GM23248 (cell line): ENCODE measurements at places on chromosomes 4 and X.
A peak's percentile ranks its signal among the peaks of the same experiment; 100 is the strongest.

DNA sequence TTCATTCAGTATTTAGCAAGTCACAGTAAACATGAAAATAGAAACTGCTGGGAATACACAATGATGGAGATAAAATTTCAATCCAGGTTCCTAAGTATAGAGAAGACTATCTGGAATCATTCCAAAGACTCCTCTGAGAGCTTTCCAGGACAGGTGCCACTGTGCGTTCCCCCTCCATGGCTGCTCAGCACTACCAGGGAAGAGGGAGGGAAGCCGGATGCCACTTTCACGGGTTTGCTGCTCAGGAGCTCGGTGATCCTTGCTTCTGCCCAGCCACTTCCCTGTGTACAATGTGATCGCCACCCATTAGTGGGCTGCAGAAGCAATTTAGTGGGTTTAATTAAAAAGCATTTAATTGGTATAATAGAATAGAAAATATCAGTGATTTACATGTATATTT lies 94.5 kb downstream of the FNIP2 start:
- no peak for DNase-seq

- peak; percentile 21 for DNase-seq
Measured at GRCh38 chr4:6916587-6917460, 7.2 kb downstream of the TBC1D14 start.

- no peak for DNase-seq
Measured at GRCh38 chr4:41144040-41144379, 70.3 kb downstream of the APBB2 start.

- DNase-seq: no peak
Measured at GRCh38 chr4:139241784-139242151, 38.3 kb downstream of the MGARP start.

DNA sequence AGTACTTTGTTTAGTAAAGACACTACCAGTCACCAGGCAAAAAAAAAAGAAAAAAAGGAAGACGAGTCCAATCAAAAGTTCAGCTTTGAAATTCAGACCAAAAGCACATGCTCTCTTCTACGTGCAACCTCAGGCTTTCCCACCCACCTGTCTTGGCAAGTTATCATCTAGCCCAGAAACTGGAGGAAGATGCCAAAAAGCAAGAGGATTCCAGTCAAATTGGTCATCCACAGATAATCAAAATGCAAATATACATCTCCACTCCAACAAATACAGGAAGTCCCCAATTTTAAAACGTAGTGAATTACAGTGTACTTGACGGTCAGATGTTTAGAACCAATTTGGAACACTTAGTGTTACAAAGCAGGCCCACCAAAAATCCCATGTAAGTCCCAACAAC lies 96.5 kb downstream of the PALLD start:
- no peak for DNase-seq
